CD4-positive, alpha-beta T cell treated with Interleukin-4 for 4 hours (primary cell): ENCODE measurements at places on chromosomes 6 and 20.

GRCh38 chr6:124881898-124882578, 80.2 kb upstream of the RNF217 start:
- DNase-seq, result no peak

DNA sequence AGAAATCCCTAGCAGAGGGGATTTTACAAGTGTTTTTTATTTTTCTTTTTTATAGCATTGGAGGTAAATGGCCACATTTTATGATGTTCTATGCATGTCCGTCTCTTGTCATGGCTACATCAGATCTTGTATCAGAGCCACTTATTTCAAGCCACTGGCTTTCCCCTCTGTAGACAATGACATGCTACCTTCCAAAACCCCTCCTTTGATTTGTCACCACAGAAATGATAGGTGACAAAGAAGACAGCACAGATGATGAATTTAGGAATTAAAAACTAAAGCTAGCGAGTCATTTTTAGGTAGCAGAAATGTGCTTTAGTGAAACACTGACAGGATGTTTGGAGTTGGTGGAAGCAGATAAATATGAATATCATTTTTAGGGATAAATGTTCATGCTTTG, 20.8 kb downstream of the PLCB1 start:
- DNase-seq, result peak; percentile 37

DNA sequence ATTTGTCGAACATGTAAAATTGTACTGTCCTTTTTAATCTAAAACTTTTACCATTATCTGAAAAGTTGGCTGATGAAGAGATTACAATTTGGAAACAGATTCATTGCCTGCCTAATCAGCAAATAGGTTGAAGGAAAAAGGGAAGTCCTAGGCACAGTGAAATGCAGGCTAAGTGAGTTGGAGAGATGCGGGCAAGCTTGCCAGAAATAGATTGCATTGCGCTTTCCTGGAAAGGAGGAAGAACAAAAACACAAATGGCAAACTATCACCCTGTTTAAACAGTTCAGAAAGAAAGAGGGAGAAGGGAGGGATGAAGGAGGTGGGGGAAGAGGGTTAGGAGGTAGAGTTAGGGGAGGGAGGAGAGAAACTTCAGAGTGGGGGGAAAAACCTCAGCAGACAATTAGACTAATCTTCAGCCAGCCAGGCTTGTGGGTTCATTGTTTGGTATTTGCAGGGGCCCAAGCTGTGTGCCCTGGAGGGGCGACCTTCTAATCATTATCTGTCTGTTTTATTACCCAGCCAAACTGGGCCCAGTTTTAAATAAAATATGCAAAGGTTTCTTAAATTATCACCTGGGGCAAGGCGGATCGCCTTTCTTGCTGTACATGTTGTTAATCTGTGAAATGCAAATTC, 465.2 kb downstream of the TFAP2B start:
- no peak for DNase-seq

DNA sequence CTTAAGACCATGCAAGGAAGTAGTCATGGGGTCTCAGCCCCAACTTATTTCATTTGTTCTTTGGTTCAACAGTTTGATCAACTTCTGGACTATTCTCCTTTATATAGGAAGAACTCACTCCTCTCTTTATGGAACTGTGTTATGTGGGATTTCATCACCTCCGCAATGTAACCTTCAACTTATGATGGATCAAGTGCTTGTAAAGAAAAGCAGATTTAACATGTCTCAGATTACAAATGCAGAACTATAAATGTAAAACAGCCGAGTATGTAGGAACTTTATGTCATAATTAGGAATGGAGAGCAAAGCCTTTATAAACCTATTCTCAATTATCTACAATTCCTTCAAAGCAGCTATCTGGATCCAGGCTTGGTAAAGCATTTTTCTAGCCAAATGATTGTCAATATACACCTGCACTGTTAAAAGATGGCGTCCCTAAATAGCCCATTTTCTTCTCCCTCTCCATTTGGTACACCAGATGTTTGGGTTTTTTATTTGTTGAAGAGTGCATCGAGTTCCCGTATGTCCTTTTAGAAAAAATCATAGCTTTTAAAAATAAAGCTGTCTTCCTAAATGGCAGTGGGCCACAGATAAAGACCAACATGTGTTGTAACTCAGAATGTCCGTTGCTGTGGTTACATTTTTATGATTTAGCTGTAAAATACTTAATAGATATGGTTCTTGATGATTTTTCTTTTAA, 985.1 kb upstream of the SLC35B3 start:
- DNase-seq, result no peak

DNA sequence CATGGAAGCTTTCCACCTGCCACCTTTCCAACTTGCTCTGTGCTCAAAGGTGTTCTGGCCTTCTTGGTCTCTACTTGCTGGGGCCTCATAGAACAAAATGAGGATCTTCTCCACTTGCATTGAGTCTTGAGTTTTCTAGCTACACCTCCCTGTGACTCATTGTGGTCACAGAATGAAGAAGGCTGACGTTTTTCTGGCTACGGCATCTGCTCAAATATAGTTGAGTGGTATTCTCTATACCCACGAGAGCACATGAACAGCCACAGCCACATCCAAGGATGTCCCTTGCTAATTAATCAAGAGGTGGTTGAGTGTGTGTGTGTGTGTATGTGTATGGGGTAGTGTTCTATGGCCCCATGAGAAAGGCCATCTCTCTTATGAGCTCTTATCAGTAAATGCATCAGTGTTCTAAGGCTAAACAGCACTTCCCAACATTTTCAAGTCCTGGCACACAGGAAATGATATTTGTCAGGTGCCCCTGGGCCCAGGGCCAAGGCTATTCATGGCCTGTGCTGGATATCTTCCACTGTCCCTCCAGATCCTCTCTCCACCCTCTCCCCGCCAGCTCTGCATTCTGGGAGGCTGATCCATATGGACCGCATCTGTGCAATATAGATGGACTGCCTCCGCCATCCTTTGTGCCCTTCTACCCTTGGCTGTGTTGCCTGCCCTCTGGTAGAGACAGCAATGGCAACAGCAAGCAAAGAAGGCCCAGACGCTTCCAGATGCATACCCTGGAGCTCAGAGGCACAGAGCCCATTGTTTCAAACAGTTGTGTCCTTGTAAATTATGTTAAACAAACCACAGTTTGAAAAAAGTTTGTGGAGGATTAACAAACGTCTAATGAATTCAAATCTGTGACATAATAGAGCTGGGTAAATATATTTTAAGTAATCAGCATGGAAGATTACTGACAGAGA, 150.2 kb downstream of the LRFN2 start:
- DNase-seq, result peak; percentile 50

DNA sequence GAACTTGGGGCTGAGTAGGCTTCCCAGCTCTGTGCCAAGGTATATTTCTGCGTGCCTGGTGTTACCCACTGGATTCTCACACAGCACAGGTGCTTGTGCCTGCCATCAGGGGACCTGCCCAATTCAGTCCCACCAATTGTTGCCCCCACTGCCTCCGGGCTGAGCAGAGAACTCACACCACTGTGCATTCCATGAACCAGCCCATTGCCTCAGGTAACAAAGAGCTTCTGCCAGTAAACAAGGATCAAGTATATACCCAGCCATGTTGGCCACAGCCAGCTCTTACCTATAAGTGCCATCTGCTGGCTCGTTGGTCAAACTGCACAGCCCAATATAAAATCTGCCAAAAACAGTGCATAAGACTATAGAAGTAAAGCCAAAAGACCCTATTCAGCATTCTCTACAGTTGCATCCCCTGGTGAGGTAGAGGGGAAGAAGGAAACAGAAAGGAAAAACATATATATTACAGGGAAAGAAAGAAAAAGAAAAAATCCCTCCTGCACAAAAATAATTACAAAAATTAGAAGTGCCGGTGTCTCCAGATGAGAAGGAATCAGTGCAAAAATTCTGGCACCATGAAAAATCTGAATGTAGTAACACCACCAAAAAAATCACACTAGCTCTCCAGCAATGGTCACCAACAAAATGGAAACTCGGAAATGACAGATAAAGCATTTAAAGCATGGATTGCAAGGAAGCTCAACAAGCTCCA, 241.4 kb downstream of the IBTK start:
- no peak for DNase-seq

- no peak for DNase-seq
Measured at GRCh38 chr20:1184638-1185315, at the start of gene TMEM74B. Gene TMEM74B (minus strand): TSS chr20:1184981. CDS start chr20:1183801, 1,180 bp downstream.

DNA sequence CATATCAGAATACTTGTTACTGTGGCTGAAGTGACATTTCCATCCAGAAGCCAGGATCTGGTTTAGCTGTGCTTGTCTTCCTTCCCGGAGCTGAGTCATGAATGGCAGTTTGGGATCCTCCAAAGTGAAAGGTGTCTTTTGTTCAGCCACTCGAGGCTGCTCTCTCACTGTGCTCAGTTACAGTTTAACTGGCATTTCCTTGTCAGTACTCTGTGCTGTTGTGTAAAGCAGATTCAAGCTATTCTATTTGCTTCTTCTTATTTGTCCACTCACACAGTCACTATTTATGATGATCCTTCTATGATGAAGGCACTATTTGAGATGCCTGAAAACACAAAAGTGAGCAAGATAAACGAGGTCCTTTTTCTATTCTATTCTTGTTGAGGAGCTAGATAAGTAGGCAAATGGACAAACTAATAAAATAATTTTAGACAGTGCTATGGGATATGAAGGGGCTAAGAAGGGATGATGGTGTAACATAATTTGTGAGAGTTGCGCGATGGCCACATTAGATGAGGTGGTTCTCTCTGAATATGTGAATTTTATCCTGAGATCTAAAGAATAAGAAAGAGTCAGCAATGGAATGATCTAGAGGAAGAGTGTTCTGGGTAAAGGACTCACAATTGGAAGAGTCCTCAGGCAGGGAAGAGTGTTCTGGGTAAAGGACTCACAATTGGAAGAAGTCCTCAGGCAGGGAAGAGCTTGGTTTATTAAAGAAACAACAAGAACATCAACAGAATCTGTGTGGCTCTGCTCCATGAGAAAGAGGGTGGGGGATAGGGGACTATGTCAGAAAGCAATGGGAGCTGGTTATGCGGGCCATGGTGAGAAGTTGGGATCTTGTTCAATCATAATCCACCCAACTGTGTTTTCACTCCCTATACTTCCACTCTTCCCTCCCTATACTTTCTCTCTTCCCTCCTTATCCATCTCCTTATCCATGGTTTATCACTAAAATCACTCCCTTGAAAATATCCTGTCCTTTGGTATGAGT, 40.1 kb downstream of the CYP24A1 start:
- DNase-seq, result no peak

DNA sequence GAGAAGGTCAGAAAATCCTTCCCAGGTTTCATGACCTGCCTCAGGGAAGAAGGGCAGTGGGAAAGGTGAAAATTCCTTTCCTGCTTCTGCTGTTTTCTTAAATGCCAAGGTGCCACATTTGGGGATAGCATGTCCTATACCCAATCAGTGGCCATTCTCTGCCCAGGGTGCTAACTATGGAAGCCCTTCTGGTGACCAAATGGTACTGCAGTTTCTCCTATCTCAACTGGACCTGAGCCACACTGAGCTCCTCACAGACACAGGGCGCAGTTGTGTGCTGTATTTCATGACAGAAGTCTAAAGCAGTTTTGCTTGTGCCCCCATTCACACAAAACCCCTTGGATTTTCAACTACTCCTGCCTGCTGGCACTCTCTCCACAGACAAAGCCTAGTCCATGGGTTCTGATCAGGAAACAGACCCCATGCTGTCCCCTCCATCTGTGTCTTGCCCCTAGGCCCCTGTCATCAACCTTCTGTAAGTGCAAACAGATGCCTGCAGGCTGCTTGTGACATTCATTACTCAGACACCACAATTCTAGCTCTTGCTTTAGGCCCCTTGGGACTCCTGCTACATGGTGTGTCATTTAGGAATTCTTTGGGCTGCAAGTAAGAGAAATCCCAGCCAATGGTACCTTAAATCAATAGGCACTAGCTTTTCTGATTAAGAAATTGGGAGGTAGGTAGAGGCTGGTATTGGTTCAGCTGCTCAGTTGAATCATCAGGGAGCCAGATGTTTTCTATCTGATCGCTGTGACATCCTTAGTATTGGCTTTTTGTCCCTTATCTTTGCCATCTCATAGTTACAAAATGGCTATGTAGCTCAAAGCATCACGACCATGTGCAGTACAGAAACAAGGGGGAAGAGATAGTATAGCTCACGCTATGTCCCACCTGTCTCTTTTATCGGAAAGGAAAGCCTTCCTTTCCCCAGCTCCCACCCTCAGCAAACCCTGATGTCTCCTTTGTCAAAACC, 147.8 kb downstream of the CD83 start:
- DNase-seq, result no peak

- DNase-seq, result peak; percentile 16
Measured at GRCh38 chr6:37005827-37006567, 542 bp downstream of the FGD2 start.

GRCh38 chr6:169073311-169073710, 180.3 kb downstream of the THBS2 start:
- no peak for DNase-seq

GRCh38 chr20:51533291-51534172, 9.0 kb downstream of the NFATC2 start:
- DNase-seq, result peak; percentile 31

- no peak for DNase-seq
Measured at GRCh38 chr6:11833626-11834592, 55.3 kb upstream of the ADTRP start.

DNA sequence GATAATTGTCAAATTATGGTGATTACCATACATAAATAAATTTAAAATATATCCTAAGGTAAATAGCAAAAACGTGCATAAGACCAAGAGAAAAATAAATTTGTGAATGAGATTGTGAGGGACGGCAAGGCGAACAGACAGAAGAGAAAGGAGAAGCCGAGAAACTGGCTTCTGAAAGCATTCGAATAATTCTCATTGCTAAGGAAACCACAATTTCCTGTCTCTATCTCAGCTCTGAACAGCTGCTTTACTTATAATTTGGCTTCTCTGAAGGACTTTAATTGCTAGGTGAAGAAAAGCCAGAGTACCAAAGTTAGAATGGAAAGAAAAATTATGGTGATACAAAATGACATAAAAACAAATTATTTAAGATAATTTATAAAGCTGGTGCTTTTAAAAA, 79.0 kb upstream of the RGS17 start:
- DNase-seq, result no peak

DNA sequence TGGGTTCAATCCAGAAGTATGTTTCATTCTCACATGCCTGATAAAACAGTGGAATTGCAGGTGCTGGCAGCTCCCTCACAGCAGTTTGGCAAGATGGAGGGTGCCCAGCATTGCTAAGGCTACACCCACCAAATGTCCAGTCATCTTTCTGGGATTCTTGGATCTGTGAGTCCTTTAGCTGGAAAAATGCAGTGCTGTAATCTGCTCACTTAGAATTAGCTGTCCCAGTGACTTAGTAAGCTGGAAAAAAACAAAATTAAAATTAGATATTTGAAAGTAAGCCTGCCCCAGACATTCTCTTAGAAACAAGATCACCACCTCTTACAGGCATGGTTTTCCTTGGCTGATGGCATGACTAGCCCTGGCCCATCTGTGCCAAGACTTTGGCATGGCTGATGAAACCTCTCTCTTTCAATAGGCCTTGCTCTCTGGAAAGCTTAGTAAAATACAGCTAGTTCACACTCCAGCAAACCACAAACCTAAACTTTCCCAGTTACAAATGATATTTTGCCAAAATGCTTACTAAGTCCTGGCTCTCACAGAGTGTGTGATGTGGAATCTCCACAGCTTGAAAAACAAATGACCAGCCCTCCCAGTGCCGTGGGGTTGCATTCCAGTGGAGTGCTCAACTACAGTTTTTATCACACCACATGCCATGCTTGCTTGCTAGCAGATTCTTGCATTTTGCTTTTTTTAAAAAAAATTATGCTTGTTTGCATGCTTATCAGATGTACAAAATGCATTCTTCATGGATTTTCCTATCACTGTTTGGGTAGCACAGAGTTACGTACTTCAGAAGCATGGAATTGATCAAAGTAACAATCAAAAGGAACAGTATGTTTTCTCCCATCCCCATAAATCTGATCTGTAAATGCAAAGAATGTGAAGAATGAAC, 261.5 kb downstream of the EYA4 start:
- no peak for DNase-seq
